ENCODE measurements at places on chromosomes 1 and 21. TPM values are rescaled to one million over a fixed set of nuclear protein-coding genes. Genes with fewer than 3 reads are reported as not detected.

Gene MIXL1
- 0.16 TPM for total RNA-seq

Gene LENEP
- total RNA-seq, result not detected

Gene ETNK2
- 19.3 TPM for total RNA-seq

Gene FCER1A
- total RNA-seq, result not detected

Gene HES2
- total RNA-seq, result 0.65 TPM

Gene SETD4
- 12.2 TPM for total RNA-seq

Gene AGT
- 0.89 TPM for total RNA-seq

Gene S1PR1
- 18.3 TPM for total RNA-seq

Measured in mesangial cell (primary cell).